BE2C (cell line): ENCODE measurements at places on chromosomes 1 and 21.

DNA sequence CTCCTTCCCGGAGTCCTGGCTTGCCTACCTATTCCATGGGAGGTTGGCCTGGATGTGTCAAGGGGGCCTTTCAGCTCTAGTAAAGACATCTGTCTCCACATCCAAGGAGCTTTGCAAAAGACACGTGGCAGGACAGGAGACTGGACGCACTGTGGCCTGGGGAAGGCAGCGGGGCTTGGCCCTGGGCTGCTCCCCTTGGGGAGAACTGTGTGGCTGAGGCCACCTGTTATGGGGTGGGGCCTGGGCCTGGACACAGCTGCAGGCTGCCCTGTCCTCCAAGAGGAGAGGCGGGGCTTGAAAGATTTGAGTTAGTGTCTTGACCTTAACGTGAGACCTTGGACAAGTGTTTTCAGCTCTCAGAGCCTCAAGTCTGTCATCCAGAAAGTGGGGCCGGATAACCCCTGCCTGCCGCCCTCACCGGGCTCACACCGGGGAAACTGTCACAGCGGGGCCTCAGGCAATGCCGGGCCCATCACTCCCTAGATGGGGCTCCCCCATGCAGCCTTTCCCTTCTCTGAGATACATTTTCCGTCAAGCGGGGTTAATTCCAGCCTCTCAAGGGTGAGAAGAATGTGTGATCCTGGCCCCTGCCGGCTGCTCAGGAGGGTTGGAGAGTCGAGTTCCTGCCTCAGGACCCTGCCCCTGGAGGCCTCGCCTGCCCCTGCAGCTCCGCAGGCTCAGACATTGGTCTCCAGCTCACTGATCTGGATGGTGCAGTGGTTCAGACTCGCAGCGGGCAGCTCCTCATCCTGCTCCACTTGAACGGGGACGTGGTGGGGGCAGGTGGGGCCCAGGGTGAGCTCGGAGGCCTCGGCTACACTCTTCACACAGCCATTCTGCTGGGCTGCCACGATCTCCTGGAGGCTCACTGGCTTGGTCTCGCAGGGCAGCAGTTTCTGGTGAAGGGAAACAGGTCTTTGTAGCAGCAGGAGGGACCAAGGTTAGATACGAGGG is 25.6 kb downstream of the PODN start:
- no peak for DNase-seq

GRCh38 chr1:4119516-4120220 is 219.6 kb upstream of the C1orf174 start:
- DNase-seq, result no peak

DNA sequence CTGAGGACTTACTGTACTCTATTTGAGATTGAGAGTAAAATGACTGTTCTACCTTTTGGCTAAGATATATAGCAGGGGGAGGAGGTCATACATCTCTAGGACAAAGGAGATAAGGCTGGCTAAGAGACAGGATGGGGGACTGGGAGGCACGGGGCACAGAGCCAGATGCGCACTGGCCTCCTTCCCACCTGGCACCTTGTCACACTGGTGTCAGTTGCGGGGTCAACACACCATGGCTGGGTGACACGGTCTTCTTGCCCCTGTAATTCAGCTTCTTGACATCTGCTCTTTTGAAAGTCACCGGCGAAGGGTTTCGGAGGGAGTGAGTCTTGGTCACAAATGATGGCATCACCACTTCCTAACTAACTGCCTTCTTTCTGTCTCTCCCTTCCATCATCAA is 177.3 kb downstream of the ZSCAN20 start:
- DNase-seq, result no peak

- DNase-seq, result no peak
These were observed 40.0 kb downstream of the FCRL5 start for GRCh38 chr1:157512036-157512969.

- DNase-seq, result no peak
These were observed 107.0 kb upstream of the TSPAN2 start for GRCh38 chr1:115196296-115196695.

GRCh38 chr21:45393833-45394638 is 10.9 kb upstream of the COL18A1 start:
- peak; percentile 4 for DNase-seq

- no peak for DNase-seq
These were observed 1.1 kb downstream of the TFAP2E start for GRCh38 chr1:35574125-35574654.

DNA sequence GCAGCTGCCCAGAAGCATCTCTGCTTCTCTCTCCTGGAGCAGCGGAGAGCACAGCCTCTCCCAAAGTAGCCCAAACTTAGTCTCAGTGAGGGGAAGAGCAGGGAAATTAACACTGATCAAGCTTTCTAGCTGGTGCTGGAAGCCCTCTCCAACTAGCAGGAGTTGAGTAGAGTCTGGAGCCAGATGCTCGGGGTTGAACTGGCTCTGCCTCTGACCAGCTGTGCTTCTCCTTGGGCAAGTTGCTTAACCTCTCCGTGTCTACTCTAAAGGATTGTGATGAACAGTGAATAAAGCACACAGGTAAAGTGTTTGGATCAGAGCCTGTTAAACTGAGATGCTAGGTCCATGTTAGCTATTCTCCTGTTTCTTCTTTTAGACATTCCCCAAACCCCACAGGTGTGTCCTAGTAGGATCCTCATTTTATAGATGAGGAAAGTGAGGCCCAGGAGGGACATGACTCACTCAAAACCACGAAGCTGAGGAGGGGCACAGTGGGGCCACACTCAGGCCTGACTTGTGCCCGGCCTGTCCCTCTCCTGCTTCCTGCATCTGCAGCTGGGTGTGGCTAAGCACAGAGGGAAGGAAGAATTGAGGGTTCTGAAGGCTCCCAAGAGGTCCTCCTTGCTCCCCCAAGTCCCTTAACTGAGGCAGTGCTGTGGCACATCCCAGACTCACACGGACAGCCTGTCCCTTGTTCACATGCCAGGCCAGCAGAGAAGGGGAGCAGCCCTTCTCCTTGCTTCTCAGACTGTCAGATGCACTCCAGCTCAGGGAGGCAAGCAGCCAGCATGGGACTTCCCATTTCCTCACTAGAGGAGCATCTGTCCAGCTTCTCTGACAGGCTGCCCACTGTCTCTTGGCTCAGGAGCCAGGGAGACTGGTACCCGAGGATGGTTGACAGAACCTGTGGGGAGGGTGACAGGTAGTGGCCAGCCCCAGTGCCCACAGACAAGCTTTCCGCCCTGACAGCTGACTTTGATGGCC is 152.0 kb upstream of the IGSF21 start:
- no peak for DNase-seq

DNA sequence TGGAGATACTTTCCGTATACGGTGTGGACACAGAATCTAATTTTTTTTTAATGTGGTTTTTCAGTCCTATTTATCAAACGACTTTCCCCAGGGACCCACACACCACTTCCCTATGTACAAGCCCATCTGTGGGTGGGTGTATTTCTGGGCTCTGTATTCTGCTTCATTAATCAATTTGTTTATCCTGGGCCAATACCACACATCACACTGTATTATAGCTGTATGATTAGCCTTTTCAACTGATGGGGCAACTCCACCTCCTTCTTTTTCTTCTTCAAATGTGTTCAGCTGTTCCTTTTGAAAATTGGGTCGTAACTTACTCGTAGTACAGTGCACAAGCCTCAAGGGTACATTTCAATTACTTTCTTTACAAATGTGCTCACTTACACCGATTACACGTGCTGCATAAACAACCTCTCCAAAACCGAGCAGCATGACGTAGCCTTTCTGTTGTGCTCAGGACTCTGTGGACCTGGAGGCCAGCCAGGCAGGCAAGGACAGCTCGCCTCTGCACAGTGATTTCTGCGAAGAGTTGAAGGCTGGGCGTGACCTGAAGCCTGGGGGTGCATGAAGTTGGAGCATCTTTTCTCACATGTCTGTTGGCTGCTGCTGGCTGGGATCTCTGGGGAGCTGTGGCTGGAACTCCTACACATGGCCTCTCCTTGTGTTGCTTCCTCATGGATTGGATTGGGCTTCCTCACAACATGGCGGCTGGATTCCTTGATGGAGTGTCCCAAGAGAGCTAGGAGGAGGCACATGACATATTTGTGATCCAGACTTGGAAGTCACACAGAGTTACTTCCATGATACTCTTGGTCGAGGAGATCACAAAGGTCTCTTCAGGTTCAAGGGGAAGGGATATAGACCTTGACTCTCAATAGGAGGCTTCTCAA is 126.5 kb downstream of the CRYAA start:
- DNase-seq, result peak; percentile 6

- DNase-seq, result no peak
These were observed 41.3 kb upstream of the DHCR24 start for GRCh38 chr1:54928327-54928726.

DNA sequence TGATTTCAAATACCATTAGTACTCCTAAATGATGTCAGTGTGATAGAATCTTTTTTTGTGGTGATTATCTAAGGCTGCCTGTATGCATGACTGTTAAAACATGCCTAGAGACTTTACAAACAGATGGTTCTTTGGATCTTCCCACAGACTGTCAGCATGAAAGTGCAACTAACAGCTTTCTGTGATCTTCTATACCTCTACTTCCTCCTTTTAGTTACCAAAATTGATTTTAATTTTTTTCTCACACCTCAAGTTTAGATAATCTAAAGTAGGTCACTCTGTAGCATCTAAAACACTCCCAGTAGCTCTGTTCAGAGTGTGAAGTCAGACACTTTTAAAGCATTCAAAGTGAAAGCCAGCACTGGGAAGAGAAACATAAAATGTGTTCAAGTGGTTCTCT is 534.5 kb downstream of the PTPRC start:
- DNase-seq, result no peak

DNA sequence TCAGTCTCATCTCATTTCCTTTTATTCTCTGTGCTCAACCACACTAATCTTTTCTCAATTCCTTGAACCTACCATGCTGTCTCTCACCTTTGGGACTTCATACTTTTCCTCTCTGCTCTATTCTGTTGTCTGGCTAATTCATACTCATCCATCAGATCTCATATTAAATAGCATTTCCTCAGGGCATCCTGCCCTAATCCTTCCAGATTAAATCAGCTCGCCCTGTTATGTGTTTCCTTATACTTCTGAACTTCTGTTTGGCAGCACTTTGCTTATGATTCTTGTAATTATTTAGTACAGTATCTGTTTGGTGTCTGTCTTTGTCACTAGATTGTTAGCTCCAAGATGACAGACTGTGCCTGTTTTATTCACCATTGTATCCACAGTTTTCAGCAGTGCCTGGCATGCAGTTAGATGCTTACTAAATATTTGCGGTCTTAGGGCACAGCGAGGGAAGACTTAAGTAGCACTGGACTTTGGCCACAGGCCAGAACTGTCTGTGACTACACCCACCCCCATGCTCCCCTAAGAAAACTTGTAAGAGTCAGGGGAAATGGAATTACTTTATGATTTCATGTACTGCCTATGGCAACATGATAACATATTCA is 9.9 kb upstream of the CAP1 start:
- DNase-seq, result no peak

DNA sequence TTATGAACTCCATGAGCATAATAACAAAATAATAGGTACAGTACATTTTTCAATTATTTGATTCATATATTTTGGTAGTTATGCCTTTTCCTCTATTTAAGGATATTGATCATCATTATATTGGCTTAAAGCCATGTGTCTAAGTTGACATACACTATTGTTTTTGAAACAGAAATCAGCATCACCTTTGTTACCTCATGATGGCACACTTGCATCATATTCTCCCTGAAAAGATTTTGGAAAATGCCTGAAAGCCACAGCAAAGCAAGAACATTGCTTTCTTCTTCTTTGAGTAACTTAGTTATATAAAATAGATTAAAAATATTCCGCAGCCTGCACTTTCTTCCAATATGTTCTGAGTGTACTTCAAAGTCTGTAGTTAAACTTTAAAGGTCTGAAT is 33.3 kb downstream of the TMPRSS15 start:
- no peak for DNase-seq

DNA sequence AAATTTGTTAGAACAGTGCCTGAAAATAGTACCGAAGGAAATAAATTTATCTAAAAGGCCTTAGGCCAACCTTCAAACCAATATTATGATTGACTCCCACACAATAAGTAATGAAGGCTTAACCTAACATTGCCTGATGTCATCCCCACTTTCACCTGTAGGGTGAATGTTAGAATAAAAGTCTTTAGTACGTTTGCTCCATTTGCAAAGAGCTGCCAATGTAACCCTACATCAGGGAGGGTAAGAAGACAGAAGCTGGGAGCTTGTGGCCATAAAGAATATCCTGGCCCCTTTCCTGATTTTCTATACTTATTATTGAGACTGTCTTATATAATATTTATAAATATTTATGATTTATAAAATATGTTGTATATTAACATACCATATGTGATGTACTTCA is 661.8 kb upstream of the CXADR start:
- no peak for DNase-seq

DNA sequence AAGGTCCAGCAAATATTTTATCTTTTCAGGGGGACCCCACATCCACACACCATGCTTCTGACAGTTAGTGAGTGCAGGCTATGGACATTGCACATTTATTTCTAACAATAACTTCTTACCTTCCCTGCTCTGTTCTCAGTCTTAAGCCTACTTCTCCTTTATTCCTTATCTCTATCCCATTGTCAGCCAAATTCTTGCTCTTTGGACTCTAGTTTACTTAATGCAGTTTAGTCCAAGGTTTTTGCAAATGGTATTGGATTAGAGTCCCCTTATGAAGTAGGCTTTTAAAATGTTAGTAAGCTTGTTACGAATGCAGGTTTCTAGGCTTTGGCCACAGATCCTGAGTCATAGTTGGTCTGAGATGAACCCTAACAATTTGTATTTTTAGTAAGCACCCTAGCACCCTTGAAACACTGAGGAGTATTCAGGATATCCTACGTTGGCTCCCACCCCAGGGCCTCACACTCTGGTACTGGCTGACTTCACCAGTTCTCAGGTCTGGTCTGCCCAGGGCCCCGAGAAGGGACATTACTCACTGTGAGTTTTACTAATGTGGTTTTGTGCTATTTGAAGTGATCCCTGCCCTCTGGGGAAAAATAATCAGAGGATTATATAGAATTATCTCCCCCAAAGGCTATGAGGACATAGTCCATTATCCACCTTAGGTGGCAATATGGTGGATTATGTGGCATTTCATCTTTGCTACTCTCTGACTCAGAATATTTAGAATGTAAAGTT is 239.5 kb downstream of the TGFB2 start:
- DNase-seq, result no peak

DNA sequence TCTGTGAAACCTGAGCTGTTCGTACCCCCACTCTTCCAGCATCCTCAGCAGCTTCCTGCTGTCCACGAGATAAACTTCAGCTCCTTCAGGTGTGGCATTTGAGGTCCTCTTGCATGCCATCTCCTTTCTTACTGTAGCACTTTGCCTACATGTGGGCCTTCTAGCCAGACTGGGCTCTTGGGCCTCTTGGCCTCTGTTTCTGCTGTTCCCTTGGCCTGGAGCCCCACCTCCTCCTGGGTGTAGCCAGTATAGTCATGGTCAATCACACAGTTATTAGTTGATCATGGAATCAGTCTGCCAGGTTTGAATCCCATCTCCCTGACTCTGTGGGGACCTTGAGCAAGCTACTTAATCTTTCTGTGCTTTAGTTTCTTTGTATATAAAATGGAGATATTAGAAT is 26.4 kb downstream of the TMEM53 start:
- no peak for DNase-seq
